ENCODE measurements at places on chromosomes 5 and 9. TPM values are rescaled to one million over a fixed set of nuclear protein-coding genes. Genes with fewer than 3 reads are reported as not detected.

C1QTNF3 gene
- total RNA-seq = 0.23 TPM

SRD5A1 gene
- total RNA-seq = 30.0 TPM

SCGB3A2 gene
- total RNA-seq = not detected

CDC42SE2 gene
- total RNA-seq = 34.1 TPM

ADRA1B gene
- 8.1 TPM for total RNA-seq

PPP6C gene
- 25.2 TPM for total RNA-seq

WNT8A gene
- not detected for total RNA-seq

SUSD3 gene
- 0.79 TPM for total RNA-seq
